ENCODE measurements at places on chromosomes 7 and 10.

DNA sequence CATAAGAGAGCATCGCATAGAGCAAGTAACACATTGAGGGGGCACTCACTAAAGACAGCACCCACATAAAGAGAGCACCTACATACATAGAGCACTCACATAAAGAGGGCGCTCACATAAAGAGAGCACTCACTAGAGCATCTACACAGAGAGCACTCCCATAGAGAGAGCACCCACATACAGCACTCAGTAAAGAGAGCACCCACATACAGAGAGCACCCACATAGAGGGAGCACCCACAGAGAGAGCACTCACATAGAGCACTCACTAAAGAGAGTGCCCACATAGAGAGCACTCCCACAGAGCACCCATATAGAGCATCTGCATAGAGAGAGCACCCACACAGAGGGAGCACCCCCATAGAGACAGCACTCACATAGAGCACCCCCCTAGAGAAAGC lies 47.8 kb downstream of the INSIG1 start:
- no peak for DNase-seq

DNA sequence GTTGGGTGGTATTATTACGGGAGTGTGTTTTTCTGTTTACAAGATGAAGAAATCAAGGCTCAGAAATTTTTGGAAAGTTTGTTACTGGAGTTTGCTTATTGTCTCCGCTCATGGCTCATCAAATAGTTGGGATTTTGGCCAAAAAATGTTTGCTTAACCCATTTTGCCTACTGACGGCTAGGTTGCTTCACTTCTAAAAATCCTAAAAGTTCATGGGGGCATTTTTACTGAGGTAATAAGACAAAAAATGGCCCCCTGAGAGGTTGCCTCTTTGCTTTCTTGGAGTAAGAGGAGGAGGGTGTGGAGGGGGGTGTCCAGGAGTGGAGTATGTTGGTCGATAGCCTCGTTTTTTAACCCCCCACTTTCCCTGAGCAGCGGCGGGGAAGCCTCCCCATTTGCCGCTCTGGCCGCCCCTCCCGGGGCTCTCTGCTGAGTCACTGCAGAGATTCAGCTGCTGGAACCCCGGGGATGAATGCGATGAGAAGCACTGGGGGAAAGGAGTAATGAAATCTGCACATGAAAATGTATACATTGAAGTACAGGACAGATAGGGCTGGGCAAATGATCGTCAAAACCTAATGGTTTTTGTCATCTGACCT lies 1.5 kb downstream of the MEST start:
- DNase-seq: peak; percentile 54

GRCh38 chr10:123560301-123561140 lies 105.6 kb upstream of the GPR26 start:
- DNase-seq: no peak

- no peak for DNase-seq
These were observed 290.7 kb upstream of the KIAA1217 start for GRCh38 chr10:23918090-23918723.

GRCh38 chr7:103446049-103446520 lies at the start of gene SLC26A5:
TSS of gene SLC26A5 (minus strand) at chr7:103446207. CDS start at chr7:103421514, 24,693 bp downstream.
- DNase-seq: no peak
